ENCODE measurements at places on chromosomes 13 and 19. TPM values are rescaled to one million over a fixed set of nuclear protein-coding genes. Genes with fewer than 3 reads are reported as not detected.

Gene DLL3
- total RNA-seq = not detected

Gene ZNF418
- 3.2 TPM for total RNA-seq

Gene RNF225
- 0.76 TPM for total RNA-seq

Gene OR7D2
- not detected for total RNA-seq

Gene FAM187B
- total RNA-seq = not detected

Gene ZNF773
- total RNA-seq = 17.5 TPM

Gene IFNL1
- 0.38 TPM for total RNA-seq

Gene ACP7
- not detected for total RNA-seq
